ENCODE measurements at places on chromosomes 12 and 14. TPM values are rescaled to one million over a fixed set of nuclear protein-coding genes. Genes with fewer than 3 reads are reported as not detected.

DNA sequence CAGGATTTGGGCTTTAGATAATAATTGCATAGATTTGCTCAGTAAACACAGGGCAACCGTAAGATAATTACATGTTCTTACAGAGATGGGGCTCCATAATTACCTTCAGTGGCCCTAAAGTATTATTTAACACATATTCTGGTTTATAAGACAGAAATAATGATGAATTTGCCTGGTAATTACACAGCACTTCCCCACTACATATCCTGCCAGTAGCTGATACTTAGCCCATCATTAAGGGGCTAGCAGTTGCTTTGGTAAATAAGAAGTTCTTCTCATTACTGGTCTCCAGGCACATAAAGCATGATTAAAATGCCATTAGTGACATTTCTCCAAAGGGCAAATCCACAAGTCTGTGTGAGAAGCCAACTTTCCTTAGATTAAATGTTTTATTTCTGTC lies 158.7 kb downstream of the NUAK1 start:
- H3K4me3 ChIP-seq: no peak overlapping the region

DNA sequence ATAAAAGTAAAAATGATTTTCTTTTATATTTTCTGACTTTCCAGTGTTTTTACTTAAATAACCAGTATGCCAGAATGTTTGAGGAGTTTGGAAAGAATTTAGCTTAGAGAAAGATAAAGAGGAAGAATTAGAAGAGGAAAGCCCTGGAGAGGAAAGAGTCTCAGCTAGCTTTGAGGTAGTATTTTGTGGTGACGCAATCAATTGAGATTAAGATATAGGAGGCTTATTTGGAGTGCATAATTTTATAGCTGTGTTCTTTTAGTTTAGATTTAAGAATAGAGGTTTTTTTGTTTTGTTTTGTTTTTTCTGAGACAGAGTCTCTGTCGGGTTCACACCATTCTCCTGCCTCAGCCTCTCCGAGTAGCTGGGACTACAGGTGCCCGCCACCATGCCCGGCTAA lies 18.1 kb downstream of the CLEC2B start:
- DNase-seq: no peak
- H3K27ac ChIP-seq: no peak overlapping the region

- H3K27ac ChIP-seq: no peak overlapping the region
- H3K4me3 ChIP-seq: no peak overlapping the region
- H3K4me1 ChIP-seq: no peaks in the 10 kb centered on the region
- H3K36me3 ChIP-seq: no peaks in the 10 kb centered on the region
- no peak for DNase-seq
- no peaks in the 10 kb centered on the region for H3K27me3 ChIP-seq
Measured at GRCh38 chr12:50220363-50220995, 53.3 kb upstream of the CERS5 start.

GRCh38 chr12:50538182-50538581 lies 33.4 kb downstream of the DIP2B start:
- DNase-seq: no peak
- H3K27me3 ChIP-seq: no peaks in the 10 kb centered on the region
- peaks cover 3% of the 10 kb centered on the region for H3K4me1 ChIP-seq
- H3K36me3 ChIP-seq: no peaks in the 10 kb centered on the region

DNA sequence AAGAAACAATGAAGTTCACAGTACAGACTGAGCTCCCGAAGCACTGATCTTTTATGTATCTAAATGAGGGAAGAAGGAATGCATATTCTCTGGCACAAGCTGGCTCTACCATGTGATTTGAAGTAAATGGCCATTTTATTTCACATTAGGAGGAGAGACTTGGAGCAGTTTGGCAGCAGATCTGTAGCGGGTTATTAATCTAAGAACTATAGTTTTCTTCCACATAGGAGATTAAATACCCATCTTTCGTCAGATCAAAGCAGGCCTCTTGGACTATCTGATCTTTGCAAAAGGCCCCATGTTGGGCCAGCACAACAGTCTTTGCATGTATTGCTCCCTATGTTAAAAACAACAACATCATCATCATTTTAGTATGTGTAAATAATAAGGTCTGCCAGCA lies 477.8 kb downstream of the ZFP36L1 start:
- H3K27me3 ChIP-seq: no peaks in the 10 kb centered on the region
- peaks cover 4% of the 10 kb centered on the region for H3K4me1 ChIP-seq
- no peak for DNase-seq

DNA sequence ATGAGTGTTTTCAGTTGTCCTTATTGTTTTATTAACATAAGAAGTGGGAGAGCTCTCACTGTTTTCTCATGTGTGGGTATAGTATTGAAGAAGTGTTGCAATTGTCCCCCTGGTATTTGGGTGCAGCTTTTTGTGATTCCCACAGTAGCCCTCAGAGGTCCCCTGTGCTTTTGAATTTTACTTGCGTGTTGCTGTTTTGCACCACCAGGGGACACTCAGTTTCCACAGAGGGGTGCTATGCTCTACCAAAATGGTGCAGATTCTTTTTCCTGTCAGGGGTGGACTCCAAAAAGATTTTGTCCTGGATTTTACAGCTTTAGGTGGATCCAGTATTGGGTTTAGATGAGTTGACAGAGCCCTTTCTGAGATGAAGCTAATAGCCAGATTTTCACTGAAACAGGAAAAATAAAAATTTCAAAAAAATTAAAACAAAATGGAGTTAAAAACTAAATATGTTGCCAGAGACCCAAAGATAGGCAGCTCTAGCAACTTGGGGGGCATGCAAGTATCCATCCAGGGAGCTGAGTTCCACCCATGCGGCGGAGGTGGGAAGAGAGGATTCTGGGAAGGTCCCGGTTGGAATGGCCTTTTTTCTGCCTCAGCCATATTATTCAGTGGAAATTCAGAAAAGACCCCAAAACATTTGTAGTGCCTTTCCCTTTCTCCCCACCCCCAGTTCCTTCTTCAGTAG lies 50.2 kb downstream of the TTLL5 start:
- H3K4me1 ChIP-seq: no peaks in the 10 kb centered on the region
- no peak overlapping the region for H3K27ac ChIP-seq
- H3K36me3 ChIP-seq: peaks cover 16% of the 10 kb centered on the region
- H3K27me3 ChIP-seq: no peaks in the 10 kb centered on the region
- DNase-seq: no peak

DNA sequence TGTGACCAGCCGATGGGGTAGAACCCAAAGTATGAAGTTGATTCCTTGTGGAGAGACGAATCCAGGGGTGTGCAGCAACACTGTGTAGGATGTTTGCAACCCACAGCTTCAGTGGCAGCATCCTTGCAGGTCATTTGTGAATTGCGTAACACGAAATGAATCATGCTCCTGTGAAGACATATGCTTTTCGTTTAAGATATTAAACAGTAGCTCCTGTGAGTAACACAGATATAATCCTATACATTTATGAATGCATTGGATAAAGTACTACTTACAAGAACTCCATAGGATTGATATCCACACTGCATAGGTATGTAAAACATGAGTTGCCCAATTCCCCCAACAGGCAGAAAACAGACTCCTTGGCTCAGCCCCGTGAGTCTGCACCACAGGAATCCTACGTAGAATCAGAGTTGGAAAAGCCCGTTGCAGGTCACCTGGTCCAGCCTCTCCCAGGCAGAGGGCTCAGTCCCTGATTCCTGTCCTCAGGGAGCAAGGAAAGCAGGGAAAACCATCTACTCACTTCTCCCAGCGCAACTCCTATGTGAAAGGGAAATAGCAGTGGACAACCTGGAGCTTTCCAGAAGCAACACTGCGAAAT lies 75.8 kb downstream of the GPATCH2L start:
- no peaks in the 10 kb centered on the region for H3K4me1 ChIP-seq
- no peak overlapping the region for H3K4me3 ChIP-seq
- H3K36me3 ChIP-seq: peaks cover 4% of the 10 kb centered on the region
- no peak for DNase-seq
- no peak overlapping the region for H3K27ac ChIP-seq

DNA sequence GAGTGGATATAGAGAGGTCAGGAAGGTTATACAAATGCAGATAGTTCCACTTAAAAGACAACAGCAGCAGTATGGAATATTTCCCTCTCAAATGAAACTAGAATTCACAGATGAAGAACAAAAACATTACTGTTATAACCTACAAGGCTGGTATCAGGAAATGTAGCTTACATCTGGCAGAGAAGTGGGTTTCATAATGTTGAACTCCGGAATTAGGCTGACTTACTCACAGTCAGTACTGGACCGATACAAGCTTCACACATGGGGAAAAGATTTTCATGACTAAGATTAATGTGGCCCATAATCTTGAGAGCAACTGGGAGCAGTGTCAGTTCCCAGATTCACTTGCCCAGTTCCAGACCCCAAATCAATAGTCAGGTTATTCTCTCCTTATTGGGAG lies 353.9 kb downstream of the DUSP6 start:
- no peak for DNase-seq
- H3K36me3 ChIP-seq: no peaks in the 10 kb centered on the region
- H3K27ac ChIP-seq: no peak overlapping the region
- H3K4me3 ChIP-seq: no peak overlapping the region
- no peaks in the 10 kb centered on the region for H3K4me1 ChIP-seq

GRCh38 chr14:102532204-102532658 lies 22.7 kb upstream of the ANKRD9 start:
- DNase-seq: no peak
- no peaks in the 10 kb centered on the region for H3K36me3 ChIP-seq
- H3K27ac ChIP-seq: no peak overlapping the region
- no peaks in the 10 kb centered on the region for H3K27me3 ChIP-seq

DNA sequence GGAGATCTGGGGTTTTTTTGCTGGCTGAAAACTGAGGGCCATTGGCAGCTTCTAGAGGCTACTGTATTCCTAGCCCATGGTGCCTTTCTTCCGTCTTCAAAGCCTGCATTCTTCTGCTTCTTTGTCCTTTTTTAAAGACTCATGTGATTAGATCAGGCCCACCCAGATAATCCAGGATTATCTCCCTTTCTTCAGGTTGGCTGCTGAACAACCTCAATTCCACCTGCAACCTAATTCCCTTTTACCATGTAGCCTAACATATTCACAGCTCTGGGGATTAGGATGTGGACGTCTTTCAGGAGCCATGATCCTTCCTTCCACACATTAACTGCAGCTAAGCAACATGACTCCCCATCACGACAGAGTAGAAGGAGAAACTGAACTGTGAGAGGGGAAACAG lies 985.5 kb downstream of the DIO2 start:
- H3K36me3 ChIP-seq: no peaks in the 10 kb centered on the region
- DNase-seq: no peak
- no peak overlapping the region for H3K27ac ChIP-seq

GRCh38 chr14:32324601-32325000 lies 4.5 kb upstream of the AKAP6 start:
- no peaks in the 10 kb centered on the region for H3K27me3 ChIP-seq
- no peak overlapping the region for H3K4me3 ChIP-seq
- no peak for DNase-seq
- H3K4me1 ChIP-seq: no peaks in the 10 kb centered on the region

ACSM4 gene
- not detected for total RNA-seq

EPYC gene
- total RNA-seq: not detected

SLC2A14 gene
- 19.3 TPM for total RNA-seq

FGF6 gene
- total RNA-seq: not detected

ENDOU gene
- total RNA-seq: not detected

TTC6 gene
- 0.33 TPM for total RNA-seq
